ENCODE measurements at places on chromosomes 13 and 19.

DNA sequence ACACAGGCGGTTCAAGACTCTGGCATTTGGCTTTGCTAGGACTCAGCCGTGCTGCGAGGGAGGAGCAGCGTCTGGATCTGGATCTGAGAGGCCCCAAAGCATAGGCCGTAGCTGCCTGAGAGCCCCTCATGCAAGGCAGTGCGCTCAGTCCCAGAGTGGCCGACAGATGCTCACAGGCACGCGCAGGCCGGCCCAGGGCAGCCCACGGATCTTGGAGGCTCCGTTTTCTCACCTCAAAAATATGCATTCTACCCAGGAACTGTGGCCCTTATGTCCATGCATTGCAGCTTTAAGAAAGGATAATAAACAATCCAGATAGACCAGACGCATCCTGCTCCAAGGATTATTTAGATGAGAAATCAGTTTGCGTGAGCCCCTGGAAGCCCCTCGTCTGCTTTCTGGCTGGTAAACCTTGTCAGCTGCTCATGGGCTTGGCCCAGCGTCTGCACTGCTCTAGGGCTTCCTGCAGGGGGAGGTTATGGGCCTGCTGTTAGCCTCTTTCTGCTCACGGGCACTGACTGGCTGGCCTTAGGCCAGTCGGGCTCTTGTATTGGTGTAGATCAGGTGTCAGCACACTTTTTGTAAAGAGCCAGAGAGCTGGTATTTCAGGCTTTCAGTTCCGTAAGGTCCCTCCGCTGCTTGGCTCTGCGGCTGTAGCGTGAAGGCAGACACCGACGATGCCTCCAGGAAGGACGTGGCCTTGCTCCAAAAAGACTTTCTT, 24.2 kb downstream of the TEX29 start:
- no peak for DNase-seq

DNA sequence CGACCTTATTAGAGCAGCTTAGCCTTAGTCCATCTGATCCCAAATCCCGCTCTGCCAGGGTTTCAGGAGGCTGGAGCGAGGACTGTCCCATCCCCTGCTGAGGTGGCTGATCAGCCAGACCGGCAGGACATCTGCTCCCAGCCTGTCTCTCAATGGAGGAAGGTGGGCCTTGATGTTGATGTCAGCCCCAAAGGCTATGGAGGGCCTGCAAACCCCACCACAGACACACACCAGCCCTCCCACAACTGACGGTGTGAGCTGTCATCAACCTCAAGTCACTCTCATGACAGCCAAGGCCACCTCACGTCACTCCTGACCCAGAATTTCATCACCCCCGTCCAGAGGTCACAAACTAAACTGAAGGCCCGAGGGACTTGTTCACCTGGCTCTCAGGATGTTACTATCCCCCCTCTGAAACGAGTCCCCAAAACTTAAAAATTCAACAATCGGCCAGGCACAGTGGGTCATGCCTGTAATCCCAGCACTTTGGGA, 25.5 kb downstream of the RHPN2 start:
- no peak for DNase-seq

DNA sequence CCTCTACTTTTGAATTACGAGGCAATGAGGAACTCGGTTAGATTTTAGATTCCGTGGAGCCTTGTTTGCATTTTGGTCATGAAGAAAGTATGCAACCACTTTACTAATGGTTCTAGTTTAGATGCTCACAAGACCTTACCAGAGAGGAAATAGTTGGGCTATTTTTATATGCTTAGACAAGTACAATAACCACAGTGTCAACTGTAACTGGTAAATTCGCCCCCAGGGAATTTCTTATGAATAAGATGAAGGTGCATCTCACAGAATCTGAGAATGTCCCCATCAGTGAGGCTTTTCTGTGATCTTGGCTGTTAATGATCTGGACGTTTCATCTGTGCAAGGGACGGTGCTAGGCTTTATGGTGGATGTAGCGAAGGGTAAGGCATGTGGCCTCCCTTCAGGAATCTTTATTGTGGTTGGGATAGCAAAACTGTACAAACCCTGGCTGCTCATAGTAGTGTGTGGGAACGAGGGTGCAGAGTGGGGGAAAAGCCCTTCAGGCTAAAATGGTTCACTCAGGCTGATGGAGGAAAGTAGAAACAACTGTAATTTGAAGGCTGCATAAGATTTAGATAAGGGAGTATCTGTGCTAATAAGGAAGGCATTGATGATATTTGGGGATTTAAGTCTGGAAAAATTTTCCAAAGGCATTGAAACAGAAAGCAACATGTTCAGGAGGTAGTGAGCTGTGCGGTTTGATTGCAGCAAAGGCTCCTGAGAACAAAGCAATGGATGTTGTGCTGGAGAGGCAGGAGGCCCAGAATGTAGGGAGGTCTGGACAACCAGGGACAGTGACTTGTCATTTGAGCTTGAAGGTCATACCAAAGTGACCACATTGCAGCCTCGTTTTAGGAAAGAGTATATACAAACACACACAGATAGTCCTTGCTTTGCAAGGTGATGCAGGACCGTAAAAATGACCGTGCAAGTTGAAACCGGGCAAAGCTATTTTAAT, 28.4 kb downstream of the UBAC2 start:
- DNase-seq: no peak

DNA sequence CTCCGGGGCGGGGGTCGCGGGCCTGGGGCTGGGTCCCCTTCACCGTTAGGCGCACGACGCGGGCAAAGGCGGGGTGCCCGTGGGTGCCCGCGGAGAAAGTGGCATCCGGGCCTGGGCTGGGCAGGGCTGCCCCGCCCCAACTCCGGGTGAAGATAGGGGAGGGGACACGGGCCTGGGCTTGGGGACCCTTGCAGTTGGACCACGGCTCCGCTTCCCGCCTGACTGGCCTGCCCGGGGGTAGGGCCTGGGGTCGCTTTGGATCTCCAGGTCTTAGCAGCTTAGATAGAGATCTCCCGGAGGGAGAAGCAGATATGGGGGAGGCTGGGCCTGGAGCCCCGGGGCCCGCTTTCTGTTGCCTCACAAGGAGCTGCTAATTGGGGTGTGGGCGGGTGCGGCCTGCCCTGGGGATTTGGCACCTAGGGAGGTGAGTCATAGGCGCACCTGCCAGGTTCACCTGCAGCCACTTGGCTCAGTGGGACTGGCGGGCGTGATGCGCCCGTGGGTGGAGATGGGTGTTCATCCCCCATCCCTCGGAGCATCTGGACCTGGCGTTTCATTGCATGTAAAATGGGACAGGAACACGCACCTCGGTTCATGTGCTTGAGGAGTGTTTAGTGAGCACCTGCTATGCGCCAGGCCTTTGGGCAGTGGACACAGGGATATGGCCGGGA, 585 bp downstream of the MAP1S start:
- no peak for DNase-seq

GRCh38 chr13:75541287-75541686, 3.6 kb upstream of the COMMD6 start:
- peak; percentile 85 for DNase-seq

DNA sequence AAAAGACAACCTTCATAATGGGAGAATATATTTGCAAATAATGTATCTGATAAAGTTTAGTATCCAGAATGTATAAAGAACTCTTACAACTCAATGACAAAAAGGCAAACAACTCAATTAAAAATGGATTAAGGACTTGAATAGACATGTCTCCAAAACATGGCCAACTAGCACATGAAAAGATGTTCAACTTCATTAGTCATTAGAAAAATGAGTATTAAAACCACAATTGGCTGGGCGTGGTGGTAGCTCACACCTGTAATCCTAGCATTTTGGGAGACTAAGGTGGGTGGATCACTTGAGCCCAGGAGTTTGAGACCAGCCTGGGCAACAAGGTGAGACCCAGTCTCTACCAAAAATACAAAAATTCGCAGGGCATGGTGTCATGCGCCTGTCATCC, 18.8 kb upstream of the ZMYM5 start:
- no peak for DNase-seq

DNA sequence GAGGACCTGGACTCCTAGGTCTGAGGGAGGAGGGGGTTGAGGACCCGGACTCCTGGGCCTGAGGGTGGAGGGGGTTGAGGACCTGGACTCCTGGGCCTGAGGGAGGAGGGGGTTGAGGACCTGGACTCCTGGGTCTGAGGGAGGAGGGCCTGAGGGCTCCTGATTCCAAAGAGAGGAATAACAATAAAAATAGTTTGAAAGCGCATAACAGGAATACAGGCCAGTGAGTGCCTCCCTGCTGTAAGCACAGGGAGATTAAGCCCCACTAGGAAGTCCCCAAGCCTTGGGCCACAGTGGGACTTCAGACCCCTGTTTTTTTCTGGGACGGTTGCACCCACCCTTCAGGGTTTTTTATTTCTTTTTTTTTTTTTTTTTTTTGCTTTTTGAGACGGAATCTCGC, 1.2 kb upstream of the SBK2 start:
- DNase-seq: no peak

GRCh38 chr13:26618726-26619125, 61.2 kb downstream of the WASF3 start:
- DNase-seq: no peak

DNA sequence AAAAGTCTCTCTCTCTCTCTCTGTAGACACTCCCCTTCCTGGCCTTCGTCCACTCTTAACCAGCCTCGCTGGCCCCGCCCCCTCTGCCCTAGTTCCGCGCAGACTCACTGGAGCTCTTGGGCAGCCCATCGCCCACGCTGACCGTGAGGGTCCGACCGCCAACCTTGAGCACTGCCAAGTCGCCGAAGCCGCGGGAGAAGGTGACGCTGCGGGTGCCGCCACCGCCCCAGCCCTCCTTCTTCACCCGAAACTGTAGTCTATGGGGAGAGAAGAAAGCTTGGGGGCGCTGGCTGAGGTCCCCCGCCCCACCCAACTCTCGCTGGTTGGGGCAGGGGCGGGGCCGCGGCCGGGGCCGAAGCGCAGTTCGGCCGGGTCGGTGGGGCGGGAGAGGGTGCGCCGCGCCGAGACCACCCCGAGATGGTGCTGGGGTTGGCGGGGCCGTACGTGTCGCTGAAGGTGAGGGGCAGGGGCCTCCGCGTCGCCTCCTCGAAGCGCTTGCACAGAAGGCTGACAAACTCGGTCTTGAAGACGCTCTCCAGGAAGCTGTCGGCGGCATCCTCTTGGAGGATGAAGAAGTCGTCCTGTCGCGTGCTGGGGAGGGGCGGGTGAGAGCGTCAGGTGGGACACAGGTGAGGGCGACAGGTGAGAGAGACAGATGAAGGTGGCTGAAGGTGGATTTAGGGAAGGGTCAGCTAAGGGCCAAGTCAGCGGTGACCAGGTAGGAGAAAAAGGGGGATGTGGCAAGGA, 12.6 kb upstream of the ZNF414 start:
- DNase-seq: no peak

- no peak for DNase-seq
Measured at GRCh38 chr13:40115426-40115825, 460.0 kb downstream of the COG6 start.

DNA sequence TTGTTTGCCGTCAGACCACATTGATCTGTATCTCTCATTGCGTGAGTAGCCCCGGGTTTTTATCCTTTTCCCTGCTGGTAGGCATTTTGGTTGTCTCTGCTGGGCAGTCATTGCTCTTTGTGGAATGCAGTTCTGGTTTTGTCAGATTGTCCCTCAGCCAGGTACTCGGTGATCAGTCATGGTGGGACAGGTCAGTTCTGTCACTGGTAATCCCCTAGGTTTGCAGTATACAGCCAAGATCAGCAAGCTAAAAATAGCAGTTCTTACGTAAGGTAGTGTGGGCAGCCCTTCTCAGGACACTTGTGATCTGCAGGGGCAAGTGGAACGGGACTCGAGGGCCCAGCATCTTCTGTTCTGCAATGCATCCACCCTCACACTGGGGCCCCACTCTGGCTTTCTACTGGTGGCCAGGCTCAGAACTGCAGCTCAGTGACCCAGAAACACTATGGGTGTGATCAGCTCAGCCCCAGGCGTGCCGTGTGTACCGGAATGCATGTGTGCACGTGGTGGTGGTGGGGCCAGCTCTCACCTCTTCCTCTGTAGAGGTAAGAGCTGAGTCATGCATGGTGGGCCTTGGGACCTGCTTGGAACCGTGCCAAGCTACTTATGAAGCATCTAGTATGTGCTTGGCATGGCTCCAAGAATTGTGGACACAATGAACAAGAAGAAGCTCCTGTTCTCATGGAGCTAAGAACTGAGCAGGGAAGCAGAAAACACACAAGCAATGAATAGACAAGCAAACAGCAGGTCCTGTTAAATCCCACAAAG, 6.3 kb downstream of the PLEKHF1 start:
- peak; percentile 52 for DNase-seq

DNA sequence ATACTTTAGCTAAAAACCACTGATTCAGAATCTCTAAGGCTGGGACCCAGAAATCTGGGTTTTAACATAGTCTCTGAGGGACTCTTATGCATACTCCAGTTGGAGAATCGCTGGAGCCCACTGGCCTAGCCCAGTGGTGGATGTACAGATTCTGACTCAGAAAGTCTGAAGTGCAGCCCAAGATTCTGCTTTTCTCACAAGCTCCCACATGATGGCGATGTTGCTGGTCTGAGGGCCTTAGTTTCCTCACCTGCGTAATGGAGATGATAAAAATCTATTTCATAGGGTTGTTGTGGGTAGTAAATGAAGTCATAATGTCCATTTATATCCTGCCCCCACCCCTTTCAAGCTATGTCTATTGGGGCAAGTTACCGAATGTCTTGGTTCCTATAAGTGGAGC, 7.7 kb upstream of the CDADC1 start:
- no peak for DNase-seq

DNA sequence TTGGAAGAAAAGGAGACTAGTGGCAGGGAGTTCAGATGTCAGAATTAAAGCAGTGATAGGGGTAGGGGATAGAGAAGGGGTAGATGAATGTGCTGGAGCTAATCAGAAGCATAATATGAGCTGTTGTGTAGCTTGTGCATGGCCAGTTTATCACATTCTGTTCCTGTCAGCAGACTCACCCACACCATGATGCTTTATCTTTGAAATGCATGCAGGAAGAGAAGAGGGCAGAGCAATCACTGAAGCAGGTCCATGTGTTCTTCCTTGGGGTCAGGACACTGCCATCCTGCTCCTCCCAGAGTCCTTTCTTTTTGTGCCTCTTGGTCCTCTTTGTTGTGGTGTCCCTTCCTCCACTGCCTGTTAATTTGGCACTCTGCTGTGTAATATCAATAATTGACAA, 5.8 kb downstream of the CHAMP1 start:
- no peak for DNase-seq

DNA sequence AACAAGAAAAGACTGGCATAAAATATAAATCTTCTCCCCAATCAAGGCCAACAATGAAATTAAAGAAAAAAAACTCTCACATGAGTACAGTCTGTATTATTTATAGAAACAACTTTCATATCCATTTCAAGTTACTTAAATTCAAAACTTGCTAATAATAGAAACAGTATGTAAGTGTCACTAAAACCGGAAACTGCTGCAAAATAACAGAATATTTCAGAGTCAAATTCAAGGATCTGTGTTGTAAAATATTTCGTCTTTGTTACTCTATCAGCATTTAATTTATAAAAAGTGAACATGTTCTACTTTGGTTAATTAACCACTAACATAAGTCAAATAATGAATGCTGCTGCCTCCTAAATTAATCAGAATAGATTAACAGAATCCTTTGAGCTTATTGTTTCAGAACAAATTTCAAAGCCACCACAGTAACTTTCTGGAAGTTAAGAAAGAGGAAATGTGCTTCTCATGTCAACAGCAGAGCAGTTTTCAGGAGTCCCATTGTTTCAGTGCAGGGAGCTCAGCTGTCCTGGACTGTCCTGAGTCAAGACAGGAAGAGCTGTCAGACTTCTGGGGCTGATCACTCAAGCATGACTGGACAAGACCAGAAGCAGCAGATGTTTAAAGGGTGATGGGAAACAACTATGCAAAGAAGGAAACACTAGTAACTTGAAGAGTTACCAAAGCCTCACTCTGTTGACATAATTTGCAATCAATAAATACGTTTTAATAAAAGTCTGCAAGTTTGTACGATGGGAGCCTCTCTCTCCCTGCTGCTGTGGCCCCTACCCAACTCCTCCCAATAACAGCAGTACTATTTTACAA, 76.9 kb downstream of the FOXO1 start:
- DNase-seq: peak; percentile 41
